ENCODE measurements at places on chromosomes 11 and 22. TPM values are rescaled to one million over a fixed set of nuclear protein-coding genes. Genes with fewer than 3 reads are reported as not detected.

C11orf91 gene
- not detected for total RNA-seq

UBASH3B gene
- 36.0 TPM for total RNA-seq

SYT13 gene
- 0.13 TPM for total RNA-seq

CNIH2 gene
- total RNA-seq, result not detected

SCO2 gene
- 2.5 TPM for total RNA-seq

KCNJ4 gene
- total RNA-seq, result not detected

SUSD2 gene
- total RNA-seq, result 18.2 TPM

MYO18B gene
- total RNA-seq, result 0.22 TPM

KLHL35 gene
- total RNA-seq, result 2.7 TPM

RTL10 gene
- 14.2 TPM for total RNA-seq

KRTAP5-2 gene
- total RNA-seq, result not detected

PATE2 gene
- total RNA-seq, result 0.13 TPM

SLC36A4 gene
- total RNA-seq, result 25.1 TPM

RAG2 gene
- total RNA-seq, result not detected

CALCA gene
- total RNA-seq, result 0.22 TPM

CCDC157 gene
- 1.4 TPM for total RNA-seq

ANO9 gene
- not detected for total RNA-seq

SLC22A8 gene
- not detected for total RNA-seq

OR2AG1 gene
- total RNA-seq, result under 0.01 TPM

OR5A1 gene
- not detected for total RNA-seq

UFD1 gene
- total RNA-seq, result 51.2 TPM

LDHAL6A gene
- total RNA-seq, result not detected

TEX12 gene
- total RNA-seq, result 0.65 TPM

ENTHD1 gene
- total RNA-seq, result under 0.01 TPM

OTOG gene
- not detected for total RNA-seq

RIMBP3C gene
- 0.32 TPM for total RNA-seq

Data from articular chondrocyte of knee joint (primary cell).